ENCODE measurements at places on chromosomes 7 and 10.

DNA sequence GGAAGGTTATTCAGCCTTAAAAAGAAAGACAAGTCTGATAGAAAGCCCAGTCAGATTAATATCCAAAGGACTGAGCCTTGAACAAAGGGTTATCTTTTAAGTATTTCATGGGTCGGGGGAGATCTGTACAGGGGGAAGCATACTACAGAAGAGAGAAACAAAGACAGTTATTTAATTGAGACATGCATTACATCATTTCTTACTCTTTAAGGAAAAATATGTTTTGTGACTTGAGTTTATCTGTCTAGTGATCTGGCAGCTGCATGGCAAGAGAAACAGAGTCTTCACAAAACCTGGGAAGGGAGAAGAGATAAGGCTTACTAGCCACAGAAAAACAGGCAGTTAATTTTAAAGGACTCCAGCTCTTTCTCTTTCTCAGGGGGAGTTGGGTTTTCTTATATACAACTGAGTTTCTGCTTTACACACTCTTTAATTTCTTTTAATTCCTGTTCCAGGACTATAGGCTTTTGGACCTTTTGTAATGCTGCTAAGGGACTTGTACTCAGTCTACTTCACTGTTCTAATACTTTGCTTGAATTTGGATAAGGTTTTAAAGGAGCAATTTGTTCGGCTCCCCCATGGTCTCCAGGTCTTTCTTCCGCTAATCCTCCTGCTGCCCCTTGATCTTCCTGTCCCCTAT lies 20.9 kb upstream of the CYP3A43 start:
- no peak for DNase-seq

DNA sequence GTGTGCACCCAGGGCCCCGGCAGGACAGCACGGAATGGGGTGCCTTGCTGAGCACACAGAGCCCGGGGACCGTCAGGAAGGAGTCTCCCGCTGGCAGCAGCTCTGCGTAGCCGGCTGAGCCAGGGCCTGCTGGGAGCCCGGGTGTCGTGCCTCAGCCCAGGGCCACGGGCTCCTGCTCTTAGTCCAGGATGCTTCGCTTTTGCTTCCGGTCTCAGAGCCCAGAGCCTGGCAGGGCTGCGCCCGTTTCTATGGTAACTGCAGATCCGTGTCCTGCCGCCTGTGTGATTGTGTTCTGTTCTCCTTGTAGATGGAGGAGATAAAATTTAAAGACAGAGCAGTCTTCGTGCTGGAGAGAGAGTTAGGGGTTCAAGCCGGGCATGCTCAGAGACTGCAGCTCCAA lies 53.7 kb upstream of the DPYSL4 start:
- no peak for DNase-seq

GRCh38 chr10:110967645-110968044 lies 48.2 kb downstream of the SHOC2 start:
- DNase-seq: no peak

- DNase-seq: no peak
These were observed 755.3 kb upstream of the GALNT17 start for GRCh38 chr7:70376561-70377031.

- DNase-seq: no peak
These were observed 135.0 kb downstream of the NT5C2 start for GRCh38 chr10:103058034-103058433.

DNA sequence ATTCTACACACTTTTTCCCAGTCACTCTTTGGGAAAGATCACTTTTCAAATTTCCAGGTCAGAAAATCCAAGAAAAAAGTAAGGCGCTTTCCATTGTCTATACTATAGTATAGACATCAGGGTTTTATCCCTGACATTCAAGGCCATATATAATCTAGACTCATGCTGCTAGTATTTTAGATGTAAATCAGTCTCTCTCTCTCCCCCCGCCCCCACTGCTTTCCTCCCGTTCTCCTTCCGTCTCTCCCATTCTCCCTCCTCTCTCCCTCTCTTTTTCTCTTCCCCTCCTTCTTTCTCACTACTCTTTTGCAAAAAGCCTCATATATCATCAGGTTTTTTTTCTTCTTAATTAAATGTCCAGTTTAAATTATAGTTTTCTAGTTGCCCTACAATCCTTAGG lies 154.8 kb downstream of the PHF14 start:
- DNase-seq: no peak

- DNase-seq: no peak
These were observed 121.2 kb downstream of the UBE2H start for GRCh38 chr7:129831424-129832058.

- no peak for DNase-seq
These were observed 10.1 kb downstream of the GPR146 start for GRCh38 chr7:1054438-1054837.

- no peak for DNase-seq
These were observed 117.9 kb downstream of the SLIT1 start for GRCh38 chr10:97067716-97068391.

DNA sequence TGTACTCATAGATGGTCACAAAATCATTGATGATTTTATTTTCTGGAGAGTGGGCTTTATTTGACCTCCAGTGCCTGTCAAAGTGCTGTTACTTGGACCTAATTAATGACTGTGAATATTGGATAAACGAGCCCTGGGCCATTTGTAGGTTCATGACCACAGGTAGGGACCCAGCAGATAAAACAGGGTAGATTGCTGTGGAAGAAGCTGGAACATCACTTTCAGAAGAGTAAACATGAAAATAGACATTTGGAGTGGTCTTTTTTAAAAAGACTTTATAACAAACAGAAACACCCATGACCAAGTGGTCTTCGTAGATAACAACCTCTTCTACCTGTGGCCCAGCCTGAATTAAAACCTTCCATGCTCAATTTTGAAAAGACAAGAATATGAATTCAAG lies 472.8 kb upstream of the MKI67 start:
- no peak for DNase-seq

DNA sequence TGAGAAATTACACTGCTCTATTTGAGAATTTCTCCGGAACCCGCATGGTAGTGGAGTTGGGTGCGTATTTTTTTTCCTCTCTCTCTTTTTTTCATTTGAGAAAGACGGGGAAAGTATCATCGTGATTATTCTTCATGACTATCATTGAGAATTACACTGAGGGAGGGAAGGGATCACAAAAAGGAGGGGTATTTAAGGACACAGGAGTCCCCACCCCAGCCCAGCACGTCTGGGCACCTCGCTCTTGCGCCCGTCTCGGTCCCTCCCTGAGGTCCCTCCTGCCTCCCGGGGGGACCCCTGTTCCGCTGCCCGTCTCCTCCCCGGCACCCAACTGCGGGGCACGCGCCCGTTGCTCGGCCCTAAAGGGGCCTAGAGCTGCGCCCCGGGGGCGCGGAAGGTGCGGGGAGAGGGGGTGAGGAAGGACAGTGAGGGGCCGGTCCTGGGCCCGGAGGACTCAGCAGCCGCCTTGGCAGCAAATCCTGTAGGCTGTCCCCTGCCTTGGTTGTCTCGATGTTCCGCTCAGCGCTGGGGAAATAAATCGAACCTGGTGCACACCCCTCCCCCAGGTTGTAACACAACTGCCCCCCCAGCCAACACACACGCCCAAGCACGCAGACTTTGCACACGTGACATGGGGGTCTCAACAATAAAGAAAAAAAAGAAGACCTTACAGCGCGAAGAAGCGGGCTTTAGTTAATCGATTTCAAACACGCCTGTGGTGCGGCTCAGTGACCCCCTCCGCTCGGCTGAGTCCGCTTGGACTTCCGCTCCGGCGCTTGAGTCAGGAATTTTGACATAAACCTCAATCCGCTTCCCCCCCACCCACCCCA lies 18.6 kb upstream of the GATA3 start:
- DNase-seq: no peak

- no peak for DNase-seq
These were observed 38.9 kb downstream of the FAM20C start for GRCh38 chr7:231030-231857.

DNA sequence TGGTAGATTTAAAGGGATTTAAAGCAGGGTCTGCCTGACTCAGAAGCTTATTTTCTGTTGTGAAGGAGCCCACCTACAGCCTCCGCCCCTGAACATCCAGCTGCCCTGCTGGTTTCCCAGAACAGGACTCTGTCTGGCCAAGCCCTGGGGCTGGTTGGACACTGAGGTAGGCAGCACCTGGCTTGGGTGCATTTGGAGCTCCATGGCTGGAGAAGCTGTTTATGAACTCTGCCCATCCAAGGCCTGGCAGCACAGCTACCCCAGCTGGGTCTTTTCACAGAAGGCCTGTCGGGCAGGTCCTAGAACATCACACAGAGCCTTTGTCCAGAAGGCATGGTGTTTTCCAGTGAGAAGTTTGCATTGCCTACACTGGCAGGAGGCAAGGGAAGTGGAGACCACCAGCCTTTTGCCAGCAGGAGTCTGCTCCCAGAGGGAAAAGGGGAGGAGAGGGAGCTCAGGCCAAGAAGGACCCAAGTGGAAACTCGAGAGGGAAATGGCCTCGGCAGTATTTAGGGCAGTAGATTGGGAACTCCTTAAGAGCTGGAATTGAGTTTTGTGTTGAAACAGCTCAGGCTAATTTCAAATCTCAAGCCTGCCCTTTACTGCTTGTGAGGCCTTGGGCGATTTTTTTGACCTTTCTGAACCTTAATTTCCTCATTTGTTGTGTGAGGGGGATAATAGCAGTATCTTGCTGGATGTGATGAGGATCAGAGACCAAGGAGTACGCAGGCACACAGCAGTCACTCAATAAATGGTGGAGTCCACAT lies 12.3 kb upstream of the PDCD4 start:
- DNase-seq: no peak

GRCh38 chr7:109111086-109111485 lies 541.4 kb downstream of the DNAJB9 start:
- no peak for DNase-seq

DNA sequence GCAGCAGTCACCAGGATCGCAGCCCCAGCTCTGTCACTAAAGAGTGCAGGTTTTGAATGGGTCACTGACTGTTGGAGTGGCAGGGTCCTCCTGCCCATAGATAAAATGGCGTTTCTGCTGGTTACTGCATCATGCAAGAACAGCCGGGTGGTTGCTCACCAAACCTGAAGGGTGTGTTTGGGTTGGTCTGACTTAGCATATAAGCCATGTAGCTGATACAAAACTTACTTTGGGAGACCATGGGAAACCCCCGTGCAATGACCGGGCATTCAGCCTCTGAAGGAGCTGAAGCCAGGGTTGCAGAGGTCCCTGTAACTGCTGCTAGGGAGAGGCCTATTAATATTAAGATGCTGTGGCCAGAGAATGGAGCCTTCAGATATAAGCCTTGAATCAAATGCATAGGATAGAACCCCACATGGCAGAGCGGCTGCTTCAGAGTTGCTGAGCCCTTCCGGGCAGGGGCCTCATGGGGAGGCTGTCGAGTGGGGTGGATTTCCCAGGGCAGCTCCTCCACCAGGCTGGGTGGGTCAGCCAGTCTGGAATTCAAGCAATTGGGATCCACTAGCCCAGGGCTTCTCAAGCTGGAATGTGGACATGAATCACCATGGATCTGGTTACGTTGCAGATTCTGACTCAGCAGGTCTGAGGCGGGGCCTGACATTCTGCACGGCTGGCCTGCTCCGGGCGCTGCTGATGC lies 70.9 kb upstream of the CTBP2 start:
- DNase-seq: no peak

DNA sequence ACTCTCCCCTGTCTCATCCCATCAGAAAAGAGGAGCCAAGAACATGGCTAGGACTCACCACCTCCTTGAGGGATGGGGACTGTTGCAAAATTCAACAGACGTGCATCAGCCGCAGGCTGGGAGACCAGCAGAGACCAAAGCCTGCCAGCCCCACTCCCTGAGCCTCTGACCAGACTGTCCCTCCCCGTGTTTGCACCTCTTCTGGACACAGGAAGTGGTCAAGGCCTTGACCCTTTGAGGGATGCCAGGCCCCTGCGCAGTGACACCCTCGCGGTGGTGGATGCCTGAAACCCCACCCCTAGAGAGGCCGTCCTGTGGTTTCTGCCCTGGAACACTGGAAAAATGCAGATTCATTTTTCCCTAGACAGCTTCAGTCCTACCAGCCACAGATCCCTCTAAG lies 128.4 kb upstream of the TCF7L2 start:
- no peak for DNase-seq

GRCh38 chr10:3763852-3764625 lies 21.0 kb downstream of the KLF6 start:
- no peak for DNase-seq

- DNase-seq: no peak
These were observed 5.6 kb downstream of the AKR1D1 start for GRCh38 chr7:138081868-138082267.

DNA sequence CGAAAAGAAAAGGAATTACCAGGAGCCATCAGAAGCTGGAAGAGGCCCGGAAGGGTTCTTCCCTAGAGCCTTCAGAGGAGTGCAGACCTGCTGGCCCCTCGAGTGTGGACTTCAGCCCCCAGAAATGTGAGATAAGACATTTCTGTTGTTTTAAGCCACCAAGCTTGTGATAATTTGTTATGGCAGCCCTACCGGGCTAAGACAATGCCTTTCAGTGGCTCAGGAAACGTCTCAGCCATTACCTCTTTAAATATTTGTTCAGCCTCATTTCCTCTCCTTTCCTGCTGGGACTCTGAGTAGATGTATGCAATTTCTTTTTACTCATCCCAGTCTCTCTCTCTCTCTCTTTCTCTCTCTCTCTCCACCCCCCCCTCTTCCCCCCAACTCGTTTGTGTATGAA lies 174.7 kb upstream of the GRB10 start:
- no peak for DNase-seq

DNA sequence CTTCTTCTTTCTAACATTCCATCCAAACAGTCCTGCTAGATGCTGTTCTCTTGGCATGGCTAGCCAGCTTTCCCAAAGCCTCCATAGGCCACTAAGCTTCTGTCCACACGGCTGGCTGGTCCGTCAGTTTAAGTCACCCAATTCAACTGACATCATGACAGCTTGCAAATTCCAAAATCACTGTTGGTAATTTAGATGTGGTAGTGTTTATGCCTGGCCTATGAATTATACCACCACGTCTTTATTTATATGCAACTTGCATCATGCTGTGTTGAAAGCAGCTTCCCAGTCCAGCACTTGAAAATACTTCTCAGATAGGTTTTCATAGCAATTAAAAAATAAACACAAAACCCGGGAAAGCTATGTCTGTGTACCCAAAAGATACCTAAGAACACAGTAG lies 2.2 kb upstream of the VIM start:
- no peak for DNase-seq

DNA sequence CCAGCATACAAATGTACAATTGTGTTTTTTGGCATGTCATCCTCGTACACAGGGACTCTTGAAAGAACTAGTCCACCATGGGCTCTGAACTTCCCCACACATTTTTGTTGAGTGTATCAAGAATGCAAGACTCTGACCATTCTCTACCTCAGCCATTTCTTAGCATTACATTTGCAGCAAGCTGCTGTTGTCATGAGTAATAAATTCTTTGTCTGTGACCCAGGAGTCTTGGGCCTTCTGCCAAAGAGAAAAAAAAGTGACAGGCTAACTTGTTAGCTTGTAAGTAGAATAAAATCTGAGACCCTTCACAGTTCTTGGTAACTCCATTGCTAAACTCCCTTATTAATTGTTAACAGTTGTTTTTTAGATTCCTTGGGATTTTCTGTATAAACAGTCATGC lies 542.3 kb upstream of the MBL2 start:
- no peak for DNase-seq
